ENCODE measurements at places on chromosomes 16 and 17. TPM values are rescaled to one million over a fixed set of nuclear protein-coding genes. Genes with fewer than 3 reads are reported as not detected.

CLEC18A gene
- 0.21 TPM for total RNA-seq

KCNH4 gene
- total RNA-seq, result 0.11 TPM

SLC5A10 gene
- not detected for total RNA-seq

APOBR gene
- total RNA-seq, result 0.38 TPM

PIGL gene
- total RNA-seq, result 13.2 TPM

FSCN2 gene
- total RNA-seq, result 0.38 TPM

COPRS gene
- 42.5 TPM for total RNA-seq

PLA2G10 gene
- total RNA-seq, result not detected

CETP gene
- 0.67 TPM for total RNA-seq

GPR179 gene
- 0.42 TPM for total RNA-seq

PABPN1L gene
- total RNA-seq, result not detected

TEX14 gene
- not detected for total RNA-seq

FBF1 gene
- 3.8 TPM for total RNA-seq

FBXO39 gene
- total RNA-seq, result not detected

KCNJ16 gene
- not detected for total RNA-seq

ABCA8 gene
- 16.3 TPM for total RNA-seq

PTX4 gene
- total RNA-seq, result 0.26 TPM

CCDC182 gene
- not detected for total RNA-seq

PMP22 gene
- total RNA-seq, result 216 TPM

ADORA2B gene
- 0.34 TPM for total RNA-seq

SMIM36 gene
- not detected for total RNA-seq

KRT37 gene
- total RNA-seq, result not detected

SLFN14 gene
- total RNA-seq, result not detected

CD300LG gene
- total RNA-seq, result 10.9 TPM

- DNase-seq, result no peak
Observed at GRCh38 chr17:43434902-43435319, 36.1 kb downstream of the ARL4D start.

DNA sequence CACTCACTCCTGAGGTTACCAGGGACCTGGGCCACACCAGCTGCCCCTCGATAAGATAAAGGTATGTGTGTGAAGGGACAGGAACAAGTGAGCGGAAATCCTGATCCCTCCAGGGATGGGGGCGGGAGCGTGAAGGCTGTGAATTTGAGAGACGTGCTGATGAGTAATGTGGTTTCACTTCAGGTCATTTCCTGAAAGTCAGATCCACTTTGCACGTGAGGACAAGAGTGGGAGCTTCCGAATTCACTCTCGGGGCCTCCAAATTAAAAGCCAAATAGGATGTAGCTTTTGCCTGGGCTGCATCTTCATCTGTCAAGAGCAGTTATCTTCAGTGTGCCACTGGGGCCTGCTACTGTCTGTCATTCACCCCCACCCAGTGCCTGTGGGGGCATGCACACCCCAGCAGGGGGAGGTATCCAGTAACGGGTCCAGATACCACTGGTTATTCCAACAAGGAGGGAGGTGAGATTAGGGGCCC, 87.4 kb upstream of the LHX1 start:
- DNase-seq, result no peak

GRCh38 chr17:76556765-76557367, 17.0 kb downstream of the PRCD start:
- no peak for DNase-seq

DNA sequence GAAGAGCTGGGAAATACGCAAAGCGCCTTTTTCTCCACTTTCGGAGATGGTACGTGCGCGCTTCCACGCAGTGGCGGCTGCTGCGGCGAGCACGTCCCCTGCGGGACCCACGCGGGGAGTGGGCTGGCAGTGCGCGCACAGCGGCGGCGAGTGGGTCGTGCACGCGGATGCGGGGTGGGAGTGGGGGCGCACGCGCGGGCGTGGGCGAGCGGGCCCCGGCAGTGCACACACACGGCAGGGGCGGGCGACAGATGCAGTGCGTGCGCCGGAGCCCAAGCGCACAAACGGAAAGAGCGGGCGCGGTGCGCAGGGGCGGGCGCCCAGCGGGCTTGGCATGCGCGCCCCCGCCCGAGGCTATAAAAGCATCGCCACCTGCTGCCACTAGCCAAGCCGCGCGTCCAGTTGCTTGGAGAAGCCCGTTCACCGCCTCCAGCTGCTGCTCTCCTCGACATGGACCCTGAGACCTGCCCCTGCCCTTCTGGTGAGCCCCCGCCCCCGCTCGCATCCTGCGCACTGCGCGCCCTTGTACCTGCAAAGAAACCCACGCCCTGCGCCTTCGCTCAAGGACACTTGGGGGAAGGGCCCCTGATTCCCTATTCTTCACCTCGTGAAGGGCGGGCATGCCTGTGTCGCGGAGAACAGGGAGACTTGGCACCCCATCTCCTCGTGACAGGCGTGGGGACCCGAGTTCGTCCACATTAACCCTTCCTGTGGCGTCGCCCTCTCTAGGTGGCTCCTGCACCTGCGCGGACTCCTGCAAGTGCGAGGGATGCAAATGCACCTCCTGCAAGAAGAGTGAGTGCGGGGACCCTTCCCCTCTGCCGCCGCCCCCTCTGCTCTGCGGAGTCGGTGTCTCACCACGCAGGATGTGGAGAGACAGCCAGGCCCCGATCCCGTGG, at the start of gene MT3:
Gene MT3 (plus strand): TSS at position 388 of the 899 bp plus-strand sequence. CDS start 63 bp downstream, at position 451.
- DNase-seq, result peak; percentile 69

GRCh38 chr17:70187383-70187782, 18.1 kb downstream of the KCNJ2 start:
- DNase-seq, result no peak

DNA sequence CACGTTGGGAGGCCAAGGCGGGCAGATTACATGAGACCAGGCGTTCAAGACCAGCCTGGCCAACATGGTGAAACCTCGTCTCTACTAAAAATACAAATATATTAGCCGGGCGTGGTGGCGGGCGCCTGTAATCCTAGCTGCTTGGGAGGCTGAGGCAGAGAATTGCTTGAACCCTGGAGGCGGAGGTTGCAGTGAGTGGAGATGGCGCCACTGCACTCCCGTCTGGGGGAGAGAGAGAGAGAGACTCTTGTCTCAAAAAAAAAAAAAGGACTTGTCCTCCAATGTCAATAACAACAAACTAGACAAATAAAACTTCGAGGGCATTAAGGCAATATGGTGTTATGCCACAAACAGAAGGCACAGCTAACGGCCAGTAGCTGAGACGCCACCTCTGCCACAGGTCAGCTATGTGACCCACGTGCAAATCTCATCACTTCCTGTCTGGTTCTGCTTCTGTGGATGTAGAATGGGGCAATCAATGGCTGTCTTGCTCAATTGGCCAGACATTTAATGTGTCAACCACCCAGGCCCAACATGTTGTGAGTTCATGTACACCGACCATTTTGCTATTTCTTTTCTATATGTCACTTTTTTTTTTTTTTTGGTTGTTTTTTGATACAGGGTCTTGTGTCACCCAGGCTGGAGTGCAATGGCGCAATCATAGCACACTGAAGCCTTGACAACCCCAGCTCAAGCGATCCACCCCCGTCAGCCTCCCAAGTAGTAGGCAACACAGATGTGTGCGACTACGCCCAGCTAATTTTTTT, 834 bp upstream of the TXNDC11 start:
- peak; percentile 50 for DNase-seq

GRCh38 chr17:28540231-28540630, 12.2 kb downstream of the UNC119 start:
- no peak for DNase-seq

GRCh38 chr16:67773569-67774456, 32.5 kb downstream of the RANBP10 start:
- no peak for DNase-seq

GRCh38 chr17:35088356-35088880, 24.9 kb upstream of the RFFL start:
- peak; percentile 56 for DNase-seq

- DNase-seq, result no peak
Observed at GRCh38 chr16:71670537-71670936, 44.6 kb downstream of the MARVELD3 start.

- no peak for DNase-seq
Observed at GRCh38 chr17:8867361-8867981, at the start of gene PIK3R6. Gene PIK3R6 (minus strand): TSS chr17:8867674. CDS start chr17:8849794, 17,880 bp downstream.

- no peak for DNase-seq
Observed at GRCh38 chr17:45130681-45131615, 1.4 kb downstream of the PLCD3 start.

DNA sequence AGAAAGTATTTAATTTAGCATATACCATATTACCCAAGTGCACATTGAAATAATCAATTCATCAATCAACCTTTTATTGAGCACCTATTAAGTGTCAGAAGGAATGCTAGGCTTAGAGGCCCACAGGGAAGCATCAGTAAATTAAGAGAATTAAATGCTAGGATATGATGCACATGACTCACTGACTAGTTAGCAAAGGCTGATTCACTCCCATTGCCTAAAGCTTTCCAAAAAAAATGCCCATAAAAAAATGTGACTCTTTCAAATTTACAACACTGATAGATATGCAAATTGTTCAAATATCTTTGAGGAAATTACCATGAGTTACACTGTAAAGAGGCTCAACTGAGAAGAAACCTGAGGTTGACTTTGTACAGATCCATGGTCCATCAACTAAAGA, 883.3 kb downstream of the CDH11 start:
- no peak for DNase-seq

- DNase-seq, result no peak
Observed at GRCh38 chr17:47821031-47821423, 567 bp downstream of the OSBPL7 start.

DNA sequence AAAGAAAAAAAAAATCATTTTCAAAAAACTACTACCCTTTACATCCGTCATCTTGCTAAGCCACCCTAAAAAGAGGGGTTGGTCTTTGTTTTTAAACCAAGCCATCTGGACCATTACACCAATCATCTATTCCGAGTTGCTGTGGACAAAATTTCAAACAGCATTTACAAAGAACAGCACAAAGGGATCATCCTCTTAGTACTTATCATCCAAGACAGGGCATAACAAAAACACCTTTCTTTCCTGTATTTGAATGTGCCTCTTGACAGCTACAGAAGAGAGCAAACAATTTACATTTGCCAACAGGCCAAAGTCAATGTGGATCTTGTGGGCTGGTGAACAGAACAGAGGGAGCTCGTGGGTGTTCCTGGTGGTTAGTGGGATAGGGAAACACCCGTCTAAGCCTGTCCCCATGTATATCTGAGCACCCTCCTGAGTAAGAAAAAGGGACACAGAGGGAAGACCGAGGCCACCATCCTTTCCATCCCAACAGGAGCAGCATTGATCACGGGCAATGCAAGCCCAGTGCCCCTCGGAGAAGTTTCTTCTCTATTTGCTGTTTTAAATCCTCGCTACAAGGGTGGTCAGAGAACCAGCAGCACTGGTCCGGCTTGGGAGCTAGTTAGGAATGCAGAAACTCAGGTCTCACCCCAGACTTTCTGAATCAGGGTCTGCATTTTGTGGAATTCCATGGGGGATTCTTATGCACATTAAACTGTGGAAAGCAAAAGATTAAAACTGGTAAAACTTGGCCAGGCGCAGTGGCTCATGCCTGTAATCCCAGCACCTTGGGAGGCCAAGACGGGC, 1.9 kb downstream of the SLC39A11 start:
- DNase-seq, result no peak

GRCh38 chr16:10561001-10561400, 19.4 kb downstream of the EMP2 start:
- no peak for DNase-seq

DNA sequence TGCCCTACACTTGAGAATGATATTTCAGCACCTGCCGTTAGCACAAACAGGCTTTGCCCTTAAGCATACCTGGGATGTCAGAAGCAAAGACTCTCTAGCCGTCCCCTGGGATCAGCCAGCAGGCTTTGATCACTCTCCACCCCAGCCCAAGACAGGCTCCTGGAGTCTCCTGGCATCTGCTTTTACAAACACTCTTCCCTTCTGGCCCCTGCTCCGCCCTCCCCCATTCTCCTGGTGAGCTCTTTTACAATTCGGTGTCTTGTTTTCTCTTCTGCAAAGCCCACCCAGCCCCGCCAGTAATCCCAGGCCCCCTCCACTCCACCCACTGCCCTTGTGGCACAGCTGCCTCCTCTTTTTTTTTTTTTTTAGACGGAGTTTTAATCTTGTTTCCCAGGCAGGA, 50.4 kb downstream of the KATNIP start:
- no peak for DNase-seq

DNA sequence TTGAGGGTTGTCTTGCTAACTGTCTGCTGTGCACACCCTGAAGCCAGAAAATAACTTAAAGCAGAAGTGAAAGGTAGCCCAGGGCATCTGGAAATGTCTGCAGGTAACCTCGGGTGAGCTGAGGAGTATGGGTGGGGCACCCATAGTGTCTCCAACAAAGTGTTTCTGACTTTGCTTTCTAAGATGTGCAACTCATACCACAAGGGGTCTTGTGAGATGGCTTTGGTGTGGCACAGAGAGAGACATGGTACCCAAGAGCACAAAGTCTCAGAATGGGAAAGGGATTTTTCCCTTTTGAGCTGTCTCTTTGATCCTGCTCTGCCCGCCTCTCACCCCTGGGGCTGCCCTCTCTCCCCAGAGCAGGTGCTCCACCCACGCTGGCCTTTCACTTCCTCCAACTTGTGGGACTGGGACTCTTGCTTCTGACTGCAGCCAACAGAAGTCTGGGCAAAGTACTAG, 6.9 kb downstream of the CHD9 start:
- DNase-seq, result peak; percentile 49

GRCh38 chr17:28405632-28406472, at the start of gene SLC46A1:
Gene SLC46A1 (minus strand): TSS chr17:28406212. CDS start chr17:28406114, 98 bp downstream.
- peak; percentile 78 for DNase-seq

GRCh38 chr16:57725554-57725953, 10.0 kb upstream of the KATNB1 start:
- no peak for DNase-seq

- DNase-seq, result no peak
Observed at GRCh38 chr16:27547134-27547533, 2.6 kb downstream of the GTF3C1 start.

DNA sequence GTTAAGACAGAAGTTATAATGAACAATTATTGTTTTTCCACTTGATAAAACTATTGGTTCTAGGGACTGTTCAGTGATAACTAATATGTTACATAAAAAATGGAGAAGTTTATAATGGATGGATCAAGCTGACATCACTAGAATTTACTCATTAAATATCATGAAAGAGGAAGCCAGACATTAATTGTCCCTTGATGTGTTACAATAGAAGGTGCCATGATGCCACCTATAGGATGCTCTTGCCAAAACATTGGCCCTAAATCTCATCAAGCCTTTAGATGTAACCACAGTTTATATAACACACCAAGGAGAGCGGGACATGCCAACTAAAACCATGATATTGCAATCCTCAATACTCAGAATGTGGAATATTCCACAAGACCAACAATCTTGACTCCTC, 147.9 kb upstream of the MON1B start:
- DNase-seq, result no peak

- DNase-seq, result no peak
Observed at GRCh38 chr17:73290399-73291259, 21.2 kb downstream of the CDC42EP4 start.

- no peak for DNase-seq
Observed at GRCh38 chr16:8936421-8936820, 27.3 kb downstream of the USP7 start.

Measured in psoas muscle (tissue), 8 donors.